ENCODE measurements at places on chromosomes 5 and 9. TPM values are rescaled to one million over a fixed set of nuclear protein-coding genes. Genes with fewer than 3 reads are reported as not detected.

PCDHB9 gene
- total RNA-seq: 2.5 TPM

CMYA5 gene
- 1,199 TPM for total RNA-seq

GRCh38 chr5:176697934-176698538 is 50.8 kb downstream of the TSPAN17 start:
- DNase-seq: no peak

KIAA0825 gene
- 4.3 TPM for total RNA-seq

BRINP1 gene
- 2.0 TPM for total RNA-seq

DNA sequence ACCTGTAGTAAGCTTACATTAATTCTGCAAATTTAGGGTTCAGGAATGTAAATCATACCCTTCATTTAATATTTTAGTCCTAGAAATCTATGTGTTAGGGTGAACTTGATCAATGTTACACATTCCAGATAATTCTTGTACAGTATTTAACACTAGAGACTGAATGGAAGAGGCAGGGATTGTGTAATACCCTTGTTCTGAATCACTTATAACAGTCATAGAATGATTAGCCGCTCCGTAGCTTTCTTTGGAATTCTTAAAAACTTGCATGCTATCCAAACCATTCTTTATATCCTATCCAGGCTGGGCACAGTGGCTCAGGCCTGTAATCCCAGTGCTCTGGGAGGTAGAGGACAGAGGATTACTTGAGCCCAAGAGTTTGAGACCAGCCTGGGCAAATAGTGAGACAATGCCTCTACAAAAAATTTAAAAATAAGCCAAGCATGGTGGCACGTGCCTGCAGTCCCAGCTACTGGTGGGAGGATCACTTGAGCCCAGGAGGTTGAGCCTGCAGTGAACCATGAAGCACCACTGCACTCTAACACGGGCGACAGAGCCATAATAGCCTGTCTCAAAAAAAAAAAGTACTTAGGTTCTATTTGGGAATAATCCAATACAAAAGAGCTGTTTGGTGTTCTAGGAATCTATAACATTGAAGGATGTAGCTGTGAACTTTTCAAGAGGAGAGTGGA is 8.3 kb downstream of the ZNF483 start:
- no peak for DNase-seq
